ENCODE measurements at places on chromosomes 5 and 9. TPM values are rescaled to one million over a fixed set of nuclear protein-coding genes. Genes with fewer than 3 reads are reported as not detected.

- no peaks in the 10 kb centered on the region for H3K36me3 ChIP-seq
- no peak overlapping the region for H3K4me3 ChIP-seq
- H3K27me3 ChIP-seq: no peaks in the 10 kb centered on the region
- no peaks in the 10 kb centered on the region for H3K4me1 ChIP-seq
- peak; percentile 31 for DNase-seq
Observed at GRCh38 chr5:142215915-142216681, 107.5 kb downstream of the NDFIP1 start.

The NR2F1 gene
- 33.0 TPM for total RNA-seq

The PAEP gene
- total RNA-seq: not detected

DNA sequence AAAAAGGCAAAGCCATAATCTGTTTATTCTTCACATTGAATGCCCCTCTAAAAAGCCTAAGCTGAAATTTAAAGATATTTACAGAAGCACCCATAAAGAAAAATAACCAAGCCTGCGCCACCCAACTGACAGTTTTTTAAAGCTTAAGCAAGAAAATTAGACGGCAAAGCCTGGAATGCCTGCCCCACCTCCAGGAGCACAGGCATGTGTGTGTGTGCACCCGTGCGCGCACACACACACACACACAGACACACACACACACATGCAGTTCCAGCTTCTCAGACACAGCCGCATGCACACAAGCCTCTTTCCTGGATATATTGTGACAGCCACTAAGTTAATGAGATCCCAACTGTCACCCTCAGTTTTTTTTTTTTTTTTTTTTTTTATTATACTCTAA, 88.2 kb downstream of the FRMD3 start:
- H3K4me3 ChIP-seq: no peak overlapping the region
- H3K36me3 ChIP-seq: no peaks in the 10 kb centered on the region
- H3K4me1 ChIP-seq: no peaks in the 10 kb centered on the region
- DNase-seq: no peak
- no peak overlapping the region for H3K27ac ChIP-seq
- no peaks in the 10 kb centered on the region for H3K27me3 ChIP-seq

DNA sequence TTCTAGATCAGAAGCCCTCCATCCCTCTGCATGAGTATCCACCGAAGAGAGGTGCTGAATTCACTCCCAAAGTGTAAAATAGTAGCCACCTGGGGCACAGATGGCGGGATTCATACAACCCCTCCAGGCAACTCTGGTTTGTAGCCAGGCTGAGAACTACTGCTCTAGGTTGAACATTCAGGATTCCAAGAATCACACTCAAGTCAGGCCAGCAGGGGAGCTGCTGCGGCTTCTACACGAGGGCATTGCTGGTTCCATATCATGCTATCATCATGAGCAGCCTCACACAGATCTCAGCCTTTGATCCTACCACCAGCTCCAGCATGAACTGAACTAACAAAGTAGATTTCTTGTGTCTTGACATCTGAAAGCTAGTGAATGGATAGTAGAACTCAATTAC, 367.9 kb downstream of the DIRAS2 start:
- DNase-seq: no peak
- H3K36me3 ChIP-seq: no peaks in the 10 kb centered on the region
- H3K4me1 ChIP-seq: peaks cover 7% of the 10 kb centered on the region
- no peak overlapping the region for H3K27ac ChIP-seq
- no peak overlapping the region for H3K4me3 ChIP-seq

The PDE8B gene
- 15.8 TPM for total RNA-seq

GRCh38 chr9:128713941-128714573, 9.9 kb downstream of the ZDHHC12 start:
- H3K27me3 ChIP-seq: no peaks in the 10 kb centered on the region
- no peak overlapping the region for H3K27ac ChIP-seq
- no peaks in the 10 kb centered on the region for H3K36me3 ChIP-seq
- H3K4me1 ChIP-seq: no peaks in the 10 kb centered on the region

The HCN1 gene
- total RNA-seq: 0.52 TPM

DNA sequence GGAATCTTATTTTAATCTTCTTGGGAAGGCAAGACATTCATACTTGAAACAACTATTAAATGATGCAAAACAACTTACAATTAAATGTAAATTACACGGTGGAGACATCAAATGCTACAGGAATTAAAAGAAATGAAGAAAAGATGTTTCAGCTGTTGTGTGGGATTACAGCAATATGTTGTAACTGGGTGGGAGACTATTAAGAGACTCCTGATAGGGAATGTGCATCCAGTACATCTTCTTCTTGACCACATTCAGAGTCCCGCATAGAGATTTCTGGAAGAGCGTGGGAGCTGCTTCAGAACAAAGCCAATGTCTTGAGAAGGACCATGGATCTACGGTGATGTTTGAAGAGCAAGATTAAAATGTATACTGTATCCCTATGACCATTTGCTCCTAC, 199.1 kb downstream of the PDE4D start:
- H3K36me3 ChIP-seq: no peaks in the 10 kb centered on the region
- H3K4me1 ChIP-seq: no peaks in the 10 kb centered on the region
- no peak overlapping the region for H3K27ac ChIP-seq
- H3K27me3 ChIP-seq: no peaks in the 10 kb centered on the region
- DNase-seq: no peak
- H3K4me3 ChIP-seq: no peak overlapping the region

- H3K36me3 ChIP-seq: no peaks in the 10 kb centered on the region
- no peaks in the 10 kb centered on the region for H3K27me3 ChIP-seq
- no peak overlapping the region for H3K27ac ChIP-seq
- no peaks in the 10 kb centered on the region for H3K4me1 ChIP-seq
Observed at GRCh38 chr5:122112063-122112462, 17.3 kb upstream of the ZNF474 start.

GRCh38 chr5:171342362-171343111, 33.5 kb downstream of the TLX3 start:
- no peaks in the 10 kb centered on the region for H3K36me3 ChIP-seq
- DNase-seq: peak; percentile 63
- no peaks in the 10 kb centered on the region for H3K27me3 ChIP-seq
- no peak overlapping the region for H3K27ac ChIP-seq

DNA sequence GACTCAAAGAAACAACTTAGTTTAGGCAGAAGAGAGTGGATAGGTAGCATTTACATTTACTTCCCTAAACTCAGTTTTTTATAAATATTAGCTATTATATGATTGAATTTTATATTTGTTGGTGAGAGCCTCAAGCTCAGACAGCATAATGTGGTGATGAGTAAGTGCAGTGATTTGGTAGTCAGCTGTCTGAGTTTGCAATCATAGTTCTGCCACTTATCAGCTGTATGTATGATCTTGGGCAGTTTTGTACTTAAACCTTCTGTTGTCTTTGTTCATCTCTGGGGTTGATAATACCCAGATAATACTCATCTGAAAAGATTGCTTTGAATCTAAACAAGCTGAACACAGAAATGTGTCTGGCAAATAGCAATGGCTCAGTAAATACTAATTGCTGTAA, 108.8 kb downstream of the ANXA1 start:
- no peaks in the 10 kb centered on the region for H3K27me3 ChIP-seq
- no peaks in the 10 kb centered on the region for H3K36me3 ChIP-seq
- no peak overlapping the region for H3K27ac ChIP-seq
- no peak for DNase-seq

The ZDHHC21 gene
- total RNA-seq: 67.6 TPM

- no peaks in the 10 kb centered on the region for H3K4me1 ChIP-seq
- H3K4me3 ChIP-seq: no peak overlapping the region
- no peaks in the 10 kb centered on the region for H3K36me3 ChIP-seq
- H3K27me3 ChIP-seq: no peaks in the 10 kb centered on the region
Observed at GRCh38 chr9:11892401-11892800, 800.8 kb upstream of the TYRP1 start.

The COL23A1 gene
- not detected for total RNA-seq

DNA sequence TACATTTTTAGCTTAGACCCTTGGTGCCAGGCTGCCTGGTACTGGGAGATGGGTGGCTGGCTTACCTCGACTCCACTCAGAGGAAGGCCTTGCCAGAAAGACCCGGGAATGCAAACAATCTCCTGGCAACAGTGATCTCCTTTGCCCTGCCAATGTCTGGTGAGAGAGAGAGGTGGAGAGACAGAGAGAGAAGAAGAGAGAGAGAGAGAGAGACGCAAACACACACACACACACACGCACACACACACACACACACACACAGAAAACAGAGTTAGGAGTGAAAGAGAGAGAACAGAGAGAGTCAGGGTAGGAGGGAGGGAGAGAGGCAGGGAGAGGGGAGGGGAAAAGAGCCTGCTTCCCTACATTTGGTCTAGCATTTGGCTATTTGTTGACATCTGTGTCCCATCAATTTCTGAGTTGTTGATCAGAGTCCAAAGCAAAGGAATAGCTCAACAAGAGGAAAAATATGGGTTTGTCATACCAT, 181.6 kb upstream of the MAP1B start:
- DNase-seq: no peak
- no peak overlapping the region for H3K27ac ChIP-seq
- no peak overlapping the region for H3K4me3 ChIP-seq
- no peaks in the 10 kb centered on the region for H3K27me3 ChIP-seq
- H3K4me1 ChIP-seq: peaks cover 4% of the 10 kb centered on the region

All from body of pancreas (tissue), 4 donors.